Ascending aorta (tissue), 2 donors: ENCODE measurements at places on chromosomes 3 and 15. TPM values are rescaled to one million over a fixed set of nuclear protein-coding genes. Genes with fewer than 3 reads are reported as not detected.

TGM5 gene
- not detected for total RNA-seq

P2RY1 gene
- total RNA-seq, result 8.8 TPM

CFAP100 gene
- not detected for total RNA-seq

ZMYND10 gene
- not detected for total RNA-seq

DPPA2 gene
- not detected for total RNA-seq

SMCO1 gene
- not detected for total RNA-seq

PRR20G gene
- not detected for total RNA-seq

ARHGAP31 gene
- 31.4 TPM for total RNA-seq

TPRG1 gene
- total RNA-seq, result 6.4 TPM

SNAP23 gene
- total RNA-seq, result 31.8 TPM

NR1I2 gene
- total RNA-seq, result not detected

PHLDB2 gene
- 58.6 TPM for total RNA-seq

TLR9 gene
- total RNA-seq, result not detected
